ENCODE measurements at places on chromosomes 2 and 18.

DNA sequence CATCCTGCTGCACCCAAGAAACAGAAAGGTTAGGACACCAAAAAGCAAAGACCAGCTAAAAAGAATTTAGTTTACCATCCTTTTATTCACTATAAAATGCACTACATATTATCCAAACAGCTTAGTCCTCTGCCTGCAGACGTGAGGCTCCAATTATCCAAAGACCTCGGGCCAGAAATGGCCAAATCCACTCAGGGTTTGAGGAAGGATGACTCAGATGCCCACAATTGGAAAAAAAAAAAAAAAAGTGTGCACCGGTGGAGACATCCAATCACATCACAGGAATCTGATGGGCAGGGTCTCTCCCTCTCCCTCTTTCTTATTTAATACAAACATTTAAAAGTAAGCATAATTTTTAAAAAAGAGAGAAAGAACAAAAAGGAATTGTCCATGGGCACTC, 65.7 kb downstream of the TRABD2A start:
- no peak for DNase-seq

DNA sequence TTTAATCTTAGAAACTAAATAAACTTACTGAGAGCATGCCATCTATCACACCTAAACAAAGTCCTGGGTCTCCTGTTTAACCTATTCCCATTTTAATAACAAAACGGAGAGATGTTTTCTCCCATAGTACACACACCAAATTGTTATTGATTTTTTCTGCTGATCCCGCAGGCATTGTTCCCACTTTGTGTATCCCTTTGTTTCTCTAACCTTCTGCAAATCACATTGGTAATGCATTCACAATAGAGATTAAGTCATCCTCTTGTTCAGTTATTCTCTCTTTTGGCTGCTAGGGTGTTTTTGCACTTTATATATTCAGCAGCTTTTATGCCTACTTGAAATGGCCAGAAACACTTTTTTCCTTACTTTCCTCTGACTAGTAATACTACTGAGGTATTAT, 1071.9 kb upstream of the CDH2 start:
- DNase-seq, result no peak

GRCh38 chr2:102736110-102736409, 25.8 kb upstream of the TMEM182 start:
- DNase-seq, result no peak

DNA sequence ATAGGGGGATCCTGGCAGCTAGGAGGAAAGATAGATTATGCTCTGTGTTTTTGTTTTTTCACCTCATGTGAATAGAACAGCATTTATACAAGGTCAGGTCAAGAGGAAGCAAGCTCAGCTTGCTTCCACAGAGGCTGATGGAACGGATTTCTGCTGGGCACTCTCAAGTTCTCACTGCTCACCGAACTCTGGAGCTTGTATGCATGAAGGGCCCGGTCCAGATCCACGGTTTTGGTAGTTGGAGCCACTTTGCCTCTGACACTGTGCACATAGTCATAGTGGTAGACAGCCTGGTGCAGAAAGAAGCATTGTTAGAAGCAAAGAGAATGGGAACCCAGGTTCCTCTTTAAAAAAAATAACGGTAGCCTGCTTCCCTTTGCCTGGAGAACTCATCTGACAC, 141.9 kb downstream of the RIF1 start:
- DNase-seq, result no peak

DNA sequence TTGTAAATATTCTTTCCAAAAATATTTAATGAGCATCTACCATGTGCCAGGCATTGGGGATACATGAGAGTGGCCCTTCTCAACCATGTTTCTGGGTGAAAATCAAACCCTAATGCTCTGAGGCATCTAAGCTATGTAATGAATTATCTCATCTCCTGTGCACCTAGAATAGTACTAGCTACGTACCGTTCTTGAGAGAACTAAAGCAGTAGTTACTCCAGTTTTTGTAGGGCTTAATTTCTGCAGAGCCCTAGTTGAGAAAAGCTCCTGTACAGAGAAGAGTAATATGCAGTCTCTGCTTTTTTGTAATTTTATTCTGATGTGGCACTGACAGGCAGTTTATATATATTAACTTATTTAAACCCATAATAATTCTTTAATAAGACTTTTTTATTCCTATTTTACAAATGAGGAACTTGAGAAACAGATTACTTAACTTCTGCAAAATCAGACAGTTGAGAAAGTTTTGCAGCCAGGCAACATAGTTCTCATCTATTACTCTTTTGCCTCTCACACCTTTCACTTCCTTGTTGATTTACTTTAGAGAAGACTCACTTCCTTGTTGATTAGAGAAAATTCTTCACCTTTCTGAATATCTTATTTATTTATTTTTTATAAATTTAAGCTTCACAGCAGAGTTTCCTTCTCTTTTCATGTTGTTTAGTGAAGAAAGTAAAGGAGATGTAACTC, 3.1 kb downstream of the SPOPL start:
- DNase-seq, result no peak

- DNase-seq, result no peak
Observed at GRCh38 chr2:85653996-85654395, 14.0 kb downstream of the SFTPB start.

GRCh38 chr18:35717182-35717581, 135.6 kb downstream of the GALNT1 start:
- DNase-seq, result peak; percentile 46

DNA sequence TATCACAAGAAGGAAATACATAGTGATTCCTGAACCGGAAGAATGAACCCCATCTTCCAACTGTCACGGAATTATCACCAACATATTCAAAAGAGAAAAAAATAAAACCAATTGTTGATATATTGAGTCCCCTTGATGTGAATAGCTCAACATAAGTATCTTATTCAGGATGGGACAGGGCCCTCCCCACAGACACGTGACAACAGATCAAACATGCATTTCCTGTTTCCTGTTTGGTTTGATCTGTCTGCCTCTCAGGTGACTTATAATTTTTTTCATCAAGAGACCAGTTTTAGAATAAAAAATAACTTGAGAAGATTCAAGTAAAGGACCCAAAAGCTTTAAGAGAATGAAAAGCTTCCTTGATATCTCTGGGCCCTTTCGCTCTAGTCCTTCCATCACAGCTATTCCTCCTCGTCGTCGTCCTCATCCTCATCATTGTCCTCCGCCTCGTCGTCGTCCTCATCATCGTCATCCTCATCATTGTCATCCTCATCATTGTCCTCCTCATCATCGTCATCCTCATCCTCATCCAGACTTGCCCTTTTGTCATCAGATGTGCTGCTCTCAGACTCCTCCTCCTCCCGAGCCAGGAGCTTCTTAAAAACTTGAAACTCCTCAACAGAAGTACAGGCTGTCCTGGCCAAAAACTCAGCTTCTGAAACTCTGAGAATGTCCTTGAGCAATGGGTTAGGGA, 6.3 kb downstream of the MTERF4 start:
- DNase-seq, result no peak

DNA sequence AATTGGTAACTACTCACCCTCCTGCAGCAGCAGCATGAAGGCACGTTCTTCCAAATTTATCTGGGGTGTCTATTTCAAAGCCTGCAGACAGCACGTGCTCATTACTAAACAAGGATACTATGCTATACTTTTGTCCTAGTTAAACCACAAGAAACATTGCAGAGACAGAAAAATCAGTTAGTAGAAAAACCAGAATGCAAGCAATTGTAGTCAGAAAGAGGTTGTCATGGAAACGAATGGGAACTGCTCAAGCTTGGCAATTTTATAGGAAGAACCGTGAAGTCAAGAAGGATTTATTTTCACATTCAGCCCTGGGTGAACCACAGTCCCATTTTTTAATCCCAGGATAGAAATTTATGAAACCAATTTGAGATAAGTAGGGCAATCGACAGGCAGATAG, 162.2 kb upstream of the PGAP1 start:
- DNase-seq, result no peak

GRCh38 chr2:201906777-201907562, 100.6 kb downstream of the CDK15 start:
- no peak for DNase-seq
